ENCODE measurements at places on chromosomes 3 and 15.
A peak's percentile ranks its signal among the peaks of the same experiment; 100 is the strongest.

DNA sequence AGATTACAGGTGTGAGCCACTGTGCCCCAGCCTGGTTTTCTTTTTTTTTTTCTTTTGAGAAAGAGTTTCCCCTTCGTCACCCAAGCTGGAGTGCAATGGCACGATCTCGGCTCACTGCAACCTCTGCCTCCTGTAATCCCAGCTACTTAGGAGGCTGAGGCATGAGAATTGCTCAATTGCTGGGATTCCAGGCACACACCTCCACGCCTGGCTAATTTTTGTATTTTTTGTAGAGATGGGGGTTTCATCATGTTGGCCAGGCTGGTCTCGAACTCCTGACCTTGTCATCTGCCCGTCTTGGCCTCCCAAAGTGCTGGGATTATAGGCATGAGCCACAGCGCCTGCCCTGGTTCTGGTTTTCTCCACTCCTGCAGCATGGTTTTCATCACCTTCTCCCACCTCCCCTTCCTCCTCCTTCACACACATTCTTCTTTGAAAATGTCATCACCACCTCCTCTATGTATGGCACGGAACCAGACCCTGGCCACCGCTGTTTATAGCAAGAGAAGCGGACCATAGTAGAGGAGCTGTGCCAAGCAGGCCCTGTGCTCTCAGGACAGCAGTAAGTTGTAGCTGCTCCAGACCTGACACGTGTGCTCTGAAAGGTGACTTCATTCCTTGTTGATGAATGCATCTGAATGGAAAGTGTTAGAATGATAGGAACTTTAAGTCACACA lies 14.6 kb upstream of the AHSG start:
- DNase-seq = no peak

DNA sequence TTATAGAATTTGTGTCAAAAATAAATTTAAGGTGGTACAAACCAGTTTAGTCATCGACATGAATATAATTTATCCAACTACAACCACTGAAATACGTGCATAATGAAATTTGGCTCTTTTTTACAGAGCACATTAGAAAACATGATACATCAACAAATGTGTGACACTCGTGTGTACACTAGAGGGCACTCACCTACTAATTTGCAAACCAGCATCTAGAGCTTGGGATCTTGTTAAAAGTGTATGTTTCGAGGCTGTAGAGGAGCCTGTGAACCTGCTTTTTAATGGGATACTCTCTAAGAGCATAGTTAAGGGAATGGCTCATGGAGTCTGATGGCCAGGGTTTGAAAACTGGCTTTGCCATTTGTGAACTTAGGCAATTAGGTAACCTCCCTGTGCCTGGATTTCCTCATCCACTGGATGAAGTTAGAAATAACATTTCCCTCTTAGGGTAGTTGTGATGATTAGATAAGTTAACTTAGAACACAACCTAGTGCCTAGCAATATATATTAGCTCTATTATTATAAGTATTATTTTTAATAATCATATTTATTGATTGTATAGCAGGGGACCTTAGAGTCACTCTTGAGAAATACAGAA lies 8.8 kb upstream of the CPOX start:
- DNase-seq = no peak

GRCh38 chr3:188060840-188061544 lies 93.0 kb upstream of the LPP start:
- DNase-seq = peak; percentile 74

GRCh38 chr3:69739204-69740102 lies at the start of gene MITF:
Gene MITF (plus strand): TSS chr3:69739464. CDS start chr3:69739598, 134 bp downstream.
- peak; percentile 73 for DNase-seq

DNA sequence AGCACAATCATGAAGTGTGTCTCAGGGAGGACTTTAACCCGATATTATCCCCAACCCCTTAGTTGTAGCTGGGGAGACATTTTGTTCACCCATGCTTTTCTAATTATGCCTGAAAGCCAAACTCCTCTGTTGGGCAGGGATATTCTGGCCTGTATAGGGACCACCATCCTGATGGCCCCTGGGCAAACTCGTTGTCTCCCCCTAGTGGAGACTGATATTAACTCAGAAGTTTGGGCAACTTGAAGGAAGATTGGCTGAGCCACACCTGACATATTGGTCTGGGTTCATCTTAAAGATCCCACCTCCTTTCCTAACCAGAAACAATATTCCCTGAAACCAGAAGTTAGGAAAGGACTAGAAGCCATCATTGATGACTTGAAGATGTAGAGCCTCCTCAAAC lies 42.3 kb downstream of the TM4SF18 start:
- DNase-seq = no peak

- no peak for DNase-seq
Measured at GRCh38 chr15:73464602-73465001, 21.6 kb downstream of the REC114 start.

DNA sequence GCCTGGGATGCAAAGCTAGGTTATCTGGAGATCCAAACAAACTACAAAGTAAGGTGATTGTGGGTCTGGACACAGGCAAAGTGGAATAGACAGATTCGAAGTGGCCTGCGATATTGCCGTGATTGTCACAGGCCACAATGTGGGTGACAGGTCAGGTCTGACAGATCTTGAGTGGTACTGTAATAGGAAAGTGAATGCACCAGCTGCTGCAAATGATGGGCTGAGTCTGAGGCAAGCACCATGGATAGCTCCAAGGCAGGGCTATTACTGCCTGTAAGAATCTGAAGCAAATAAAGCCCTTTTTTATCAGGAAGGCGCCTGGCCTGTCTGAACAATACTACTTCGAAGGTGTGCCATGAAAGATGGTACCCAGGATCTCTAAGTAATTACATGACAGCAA lies 10.0 kb downstream of the ARMC8 start:
- no peak for DNase-seq

DNA sequence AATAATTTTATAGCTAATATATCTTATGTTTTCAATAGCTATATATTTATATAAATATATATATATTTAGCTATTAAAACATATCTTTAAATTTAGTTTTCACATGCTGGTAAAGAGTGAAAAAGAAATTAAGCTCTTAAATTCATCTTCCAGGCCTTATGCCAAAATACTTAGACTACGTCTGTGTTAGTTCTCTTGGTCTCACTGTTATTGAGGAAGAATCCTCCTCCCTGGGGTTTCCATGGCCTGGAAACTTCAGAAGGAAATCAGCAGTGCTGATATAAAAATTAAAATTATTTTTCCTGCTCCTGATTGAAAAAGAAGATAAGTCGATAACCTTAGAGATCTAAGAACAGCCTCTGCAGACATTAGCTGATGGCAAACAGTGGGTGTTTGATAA lies 225.1 kb upstream of the LMCD1 start:
- no peak for DNase-seq

DNA sequence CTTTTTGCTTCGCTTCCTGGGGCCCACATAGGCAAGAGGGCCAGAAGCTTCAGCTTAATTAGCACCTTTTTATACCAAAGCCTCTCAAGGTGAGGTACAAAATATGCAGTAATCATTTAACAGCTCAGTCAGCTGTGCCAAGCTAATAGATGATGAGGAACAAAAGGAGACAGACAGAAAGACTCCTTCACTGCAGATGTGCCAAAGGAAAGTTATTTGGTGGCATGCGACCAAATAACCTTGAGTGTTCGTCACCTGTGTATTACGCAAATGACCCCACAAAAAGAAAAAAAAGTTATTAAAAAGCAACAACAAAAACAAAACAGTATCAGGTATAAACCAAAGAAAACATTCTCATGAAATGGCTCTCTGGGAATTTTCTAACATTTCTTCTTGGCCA lies 325.8 kb upstream of the IGF1R start:
- DNase-seq = no peak

GRCh38 chr15:78454992-78455391 lies 17.0 kb downstream of the IREB2 start:
- no peak for DNase-seq

DNA sequence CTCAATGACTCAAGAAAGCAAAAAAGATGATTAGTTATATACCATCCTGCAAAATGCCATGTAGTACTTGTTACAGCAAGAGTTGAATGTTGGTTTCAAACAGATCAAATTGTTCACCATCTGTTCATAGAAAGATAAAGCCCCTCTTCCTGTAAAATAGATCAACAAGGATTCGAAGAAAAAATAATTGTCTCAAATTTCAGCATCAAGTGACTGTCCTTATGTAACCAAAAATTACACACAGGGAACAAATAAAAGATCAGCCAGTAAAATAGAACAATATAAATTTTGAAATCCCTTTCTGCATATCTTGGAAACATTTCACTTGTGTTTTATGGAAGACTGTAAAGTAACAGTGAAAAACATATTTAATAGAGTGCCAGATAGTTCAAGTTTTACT lies 165.1 kb upstream of the STAC start:
- no peak for DNase-seq

- no peak for DNase-seq
Measured at GRCh38 chr3:139235192-139235591, 108.6 kb upstream of the MRPS22 start.

DNA sequence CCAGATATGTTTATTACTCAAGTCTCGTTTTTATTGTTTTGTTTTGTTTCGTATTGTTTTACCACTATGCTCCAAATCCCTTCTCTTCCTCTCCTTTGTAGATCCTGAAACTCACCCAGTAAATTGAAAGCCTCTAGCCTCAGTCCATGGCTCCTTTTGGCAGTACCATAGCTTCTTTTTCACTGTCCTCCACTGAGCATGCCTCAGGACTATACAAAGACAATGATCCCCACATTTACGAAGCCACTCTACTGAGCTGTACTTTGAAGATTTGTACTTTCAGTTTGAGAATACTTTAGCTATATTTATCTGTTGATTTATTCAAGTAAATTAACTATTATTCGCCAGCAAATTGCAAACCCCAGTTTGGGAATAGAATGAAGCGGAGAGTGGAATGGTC lies 159.1 kb upstream of the SLITRK3 start:
- DNase-seq = no peak

GRCh38 chr3:142802891-142803290 lies 79.1 kb downstream of the TRPC1 start:
- DNase-seq = no peak

GRCh38 chr3:153927107-153927506 lies 194.1 kb upstream of the ARHGEF26 start:
- no peak for DNase-seq

- DNase-seq = no peak
Measured at GRCh38 chr3:4895838-4896237, 83.4 kb upstream of the BHLHE40 start.

DNA sequence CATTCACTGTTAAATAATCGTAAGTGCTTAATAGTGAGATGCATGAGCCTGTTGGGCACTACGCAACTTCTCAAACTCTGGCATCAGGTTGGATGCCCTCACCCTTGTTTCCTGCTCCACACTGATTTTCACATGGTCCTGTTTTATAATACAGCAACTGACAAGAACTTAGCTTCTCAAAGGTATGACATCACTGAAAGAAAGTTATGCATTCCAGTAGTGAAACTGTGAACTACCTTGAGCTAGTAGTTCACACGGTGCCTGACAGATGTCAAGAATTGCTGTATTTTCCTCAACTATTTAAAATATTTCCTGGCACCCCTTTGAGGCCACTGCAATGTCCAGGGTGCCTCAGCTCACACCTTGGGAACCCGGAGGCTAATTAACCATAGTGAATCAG lies 327.5 kb downstream of the RORA start:
- no peak for DNase-seq

DNA sequence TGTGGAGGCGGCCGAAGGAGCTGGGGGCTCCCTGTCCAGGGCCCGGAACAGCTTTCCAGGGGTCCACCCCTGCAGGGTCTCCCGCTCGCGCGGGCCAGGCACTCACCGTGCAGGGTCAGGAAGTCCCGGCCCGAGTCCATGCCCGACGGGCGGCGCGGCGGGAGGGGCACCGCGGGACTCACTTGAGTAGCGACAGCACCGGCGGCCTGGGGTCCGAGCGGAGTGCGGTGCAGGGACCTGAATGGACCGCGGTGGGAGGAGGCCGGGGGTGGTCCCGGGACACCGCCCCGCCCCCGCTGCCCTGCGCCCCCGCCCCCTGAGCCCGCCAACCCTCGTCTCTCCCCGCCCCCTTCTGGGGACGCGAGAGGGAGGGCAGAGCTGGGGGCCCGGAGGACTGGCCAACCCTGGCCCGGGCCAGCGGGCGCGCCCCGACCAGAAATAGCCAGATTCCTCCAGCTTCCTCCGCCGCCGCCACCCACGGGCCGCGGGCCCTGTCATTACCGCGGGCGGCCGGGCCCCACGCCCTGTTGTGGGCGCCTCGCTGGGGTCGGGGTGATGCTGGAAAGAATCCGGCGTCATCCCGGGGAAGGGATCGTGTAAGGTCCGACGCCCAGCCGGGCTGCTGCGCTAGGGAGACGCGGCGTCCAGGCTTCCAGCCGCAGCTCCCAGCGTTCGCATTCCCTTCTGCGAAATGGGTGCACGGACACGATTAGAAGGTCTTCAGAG lies at the start of gene PLCD1:
TSS of gene PLCD1 (minus strand) at position 243 of the 726 bp plus-strand sequence. CDS start at position 140, 103 bp downstream.
- DNase-seq = no peak

DNA sequence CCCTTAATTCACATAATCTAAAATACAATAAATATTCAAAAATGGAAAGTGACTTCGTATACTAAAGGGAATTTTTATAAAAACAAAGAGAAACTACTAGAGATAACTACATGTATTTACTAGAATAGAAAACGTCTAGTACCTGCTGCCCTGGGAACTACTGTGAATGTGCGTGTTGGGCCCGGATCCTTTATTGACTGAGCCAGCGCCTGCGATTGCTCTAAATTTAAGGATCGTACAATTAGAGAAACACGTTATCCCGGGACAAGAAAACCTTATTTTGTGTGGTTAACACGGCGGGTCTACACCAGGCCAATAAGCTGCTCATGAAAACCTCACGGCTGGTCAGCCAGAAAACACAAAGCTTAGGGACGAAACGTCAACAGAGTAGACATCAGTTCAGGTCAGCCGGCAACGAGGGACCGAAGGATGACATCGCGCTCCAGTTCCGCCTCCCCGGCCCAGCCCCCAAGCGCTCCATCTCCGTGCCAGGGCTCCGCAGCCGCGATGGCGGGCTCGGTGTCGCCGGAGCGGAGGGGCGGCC lies 555 bp downstream of the TM2D3 start:
- no peak for DNase-seq

- DNase-seq = no peak
Measured at GRCh38 chr3:42581400-42581708, 413 bp downstream of the SEC22C start.

GRCh38 chr3:52792961-52793695 lies 1.5 kb upstream of the ITIH3 start:
- no peak for DNase-seq
